Kidney (tissue), 22 donors: ENCODE measurements at places on chromosomes 5 and 9. TPM values are rescaled to one million over a fixed set of nuclear protein-coding genes. Genes with fewer than 3 reads are reported as not detected.

The PCDHB11 gene
- polyA plus RNA-seq, result 0.47 TPM

The CATSPER3 gene
- polyA plus RNA-seq, result 1.4 TPM

The TBCA gene
- polyA plus RNA-seq, result 407 TPM

The TICAM2 gene
- polyA plus RNA-seq, result 2.0 TPM

The FOXD4L4 gene
- polyA plus RNA-seq, result not detected

The PLPPR1 gene
- polyA plus RNA-seq, result 21.6 TPM
